ENCODE measurements at places on chromosomes 3 and 15. TPM values are rescaled to one million over a fixed set of nuclear protein-coding genes. Genes with fewer than 3 reads are reported as not detected.
A peak's percentile ranks its signal among the peaks of the same experiment; 100 is the strongest.

GRCh38 chr3:153293265-153293664 lies 131.2 kb downstream of the RAP2B start:
- no peaks in the 10 kb centered on the region for H3K27me3 ChIP-seq
- no peaks in the 10 kb centered on the region for H3K36me3 ChIP-seq
- H3K4me3 ChIP-seq: no peak overlapping the region
- H3K4me1 ChIP-seq: peaks cover 9% of the 10 kb centered on the region
- H3K27ac ChIP-seq: no peak overlapping the region

DNA sequence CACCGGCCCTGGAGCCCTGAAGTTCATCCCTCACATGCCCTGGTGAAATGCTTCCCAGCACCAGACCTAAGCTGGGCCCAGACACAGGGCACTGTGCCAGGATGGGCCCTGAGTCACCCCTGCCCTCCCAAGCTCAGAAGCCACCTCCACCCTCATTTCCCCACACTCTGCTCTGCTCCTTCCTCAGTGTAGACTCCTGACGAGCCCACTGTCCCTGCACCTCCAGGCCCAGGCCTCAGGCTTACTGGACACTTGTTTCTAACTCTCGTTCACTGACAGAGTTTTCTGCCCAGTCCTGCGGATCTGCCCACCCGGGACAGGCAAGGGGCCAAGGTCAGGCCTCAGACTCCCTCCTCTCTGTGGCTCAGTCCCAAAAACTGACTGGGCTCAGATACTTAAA lies 112.6 kb upstream of the RNF7 start:
- no peaks in the 10 kb centered on the region for H3K4me1 ChIP-seq
- H3K27me3 ChIP-seq: no peaks in the 10 kb centered on the region
- no peak overlapping the region for H3K4me3 ChIP-seq
- no peak overlapping the region for H3K27ac ChIP-seq

GRCh38 chr3:129793942-129794310 lies 99.6 kb downstream of the TMCC1 start:
- peak overlapping the region; percentile 3 for H3K4me3 ChIP-seq
- H3K36me3 ChIP-seq: no peaks in the 10 kb centered on the region
- no peak for DNase-seq
- H3K27ac ChIP-seq: peak overlapping the region; percentile 37

- DNase-seq: no peak
- no peak overlapping the region for H3K27ac ChIP-seq
- no peak overlapping the region for H3K4me3 ChIP-seq
- H3K36me3 ChIP-seq: no peaks in the 10 kb centered on the region
- H3K27me3 ChIP-seq: no peaks in the 10 kb centered on the region
Observed at GRCh38 chr3:146854523-146854922, 249.4 kb upstream of the PLSCR5 start.

DNA sequence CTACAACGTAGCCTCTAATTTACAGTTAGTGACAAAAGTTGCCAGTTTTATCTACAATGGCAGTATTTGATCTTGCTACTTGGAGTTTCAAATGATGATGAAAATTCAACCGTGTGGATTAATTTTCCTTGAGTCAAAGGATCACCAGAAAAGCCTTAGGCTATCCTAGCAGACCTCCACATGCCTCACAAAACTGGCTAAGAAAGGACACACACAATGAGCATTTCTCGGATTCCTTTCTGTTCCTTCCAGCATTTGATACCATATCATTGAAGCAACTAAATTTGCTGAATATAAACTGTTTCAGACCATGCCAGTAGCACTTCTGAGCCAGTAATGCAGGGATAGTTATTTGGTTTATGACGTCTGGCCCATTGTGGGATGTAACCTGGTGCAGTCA lies 587.4 kb upstream of the MDFIC2 start:
- no peak overlapping the region for H3K27ac ChIP-seq
- no peaks in the 10 kb centered on the region for H3K27me3 ChIP-seq
- H3K36me3 ChIP-seq: no peaks in the 10 kb centered on the region
- H3K4me3 ChIP-seq: no peak overlapping the region
- H3K4me1 ChIP-seq: no peaks in the 10 kb centered on the region
- no peak for DNase-seq

DNA sequence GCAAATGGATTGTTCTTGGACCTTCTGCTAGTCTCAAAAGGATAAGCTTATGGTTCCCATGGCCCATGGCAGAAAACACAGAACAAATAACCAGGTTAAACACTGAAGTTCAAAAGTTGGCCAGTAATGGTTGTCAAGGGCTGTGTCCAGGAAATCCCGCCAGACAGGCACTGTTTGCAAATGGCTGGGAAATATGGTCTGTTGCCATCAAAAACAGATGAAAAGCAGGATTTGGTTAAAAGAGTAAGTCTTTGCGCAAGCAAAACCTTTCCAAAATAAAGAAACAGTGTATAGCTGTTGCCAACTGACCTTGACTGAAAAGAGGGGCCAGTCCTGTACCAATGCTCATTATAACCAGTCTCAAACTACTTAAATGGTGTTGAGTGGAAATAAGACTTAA lies 58.6 kb downstream of the WWTR1 start:
- H3K4me1 ChIP-seq: peaks cover 37% of the 10 kb centered on the region
- H3K36me3 ChIP-seq: no peaks in the 10 kb centered on the region
- no peak for DNase-seq
- H3K27me3 ChIP-seq: no peaks in the 10 kb centered on the region
- H3K4me3 ChIP-seq: no peak overlapping the region

GRCh38 chr15:82951472-82952157 lies 905 bp downstream of the HOMER2 start:
- peak overlapping the region; percentile 51 for H3K4me3 ChIP-seq
- H3K27me3 ChIP-seq: no peaks in the 10 kb centered on the region
- no peak for DNase-seq
- H3K36me3 ChIP-seq: no peaks in the 10 kb centered on the region
- H3K27ac ChIP-seq: no peak overlapping the region
- peaks cover 14% of the 10 kb centered on the region for H3K4me1 ChIP-seq

DNA sequence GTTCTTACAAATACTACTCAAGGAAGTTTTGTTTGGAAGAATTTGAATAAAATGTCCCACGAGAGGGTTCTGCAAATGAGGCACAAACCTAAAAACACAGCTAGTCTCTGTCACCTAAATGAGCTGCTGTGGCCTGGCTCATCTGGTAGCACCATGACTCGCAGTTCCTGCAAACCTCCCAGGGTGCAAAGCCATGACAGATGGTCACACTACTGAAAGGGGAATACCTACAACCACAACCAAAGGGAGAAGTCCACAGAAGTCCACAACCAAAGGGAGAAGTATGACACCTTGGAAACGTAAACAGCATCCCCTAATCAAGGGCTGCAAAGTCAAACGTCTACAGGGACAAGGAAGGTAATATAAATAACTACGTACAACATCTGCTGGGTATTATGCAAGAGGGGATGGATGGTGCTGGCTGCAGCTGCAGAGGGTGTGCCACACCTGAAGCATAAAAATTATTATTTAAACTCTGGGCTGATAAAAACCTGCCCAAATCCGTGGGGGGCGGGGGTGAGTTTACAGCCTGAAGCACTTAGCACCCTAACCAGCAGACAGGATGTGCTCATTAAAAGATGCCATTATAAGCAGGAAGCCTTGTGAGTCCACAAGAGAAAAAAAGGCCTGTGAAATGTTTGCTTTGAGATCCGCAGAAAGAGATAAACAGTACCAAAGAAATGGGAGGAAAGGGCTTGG lies 184.0 kb downstream of the MAGI1 start:
- DNase-seq: no peak
- peaks cover 7% of the 10 kb centered on the region for H3K4me1 ChIP-seq
- H3K36me3 ChIP-seq: no peaks in the 10 kb centered on the region
- H3K27me3 ChIP-seq: no peaks in the 10 kb centered on the region

DNA sequence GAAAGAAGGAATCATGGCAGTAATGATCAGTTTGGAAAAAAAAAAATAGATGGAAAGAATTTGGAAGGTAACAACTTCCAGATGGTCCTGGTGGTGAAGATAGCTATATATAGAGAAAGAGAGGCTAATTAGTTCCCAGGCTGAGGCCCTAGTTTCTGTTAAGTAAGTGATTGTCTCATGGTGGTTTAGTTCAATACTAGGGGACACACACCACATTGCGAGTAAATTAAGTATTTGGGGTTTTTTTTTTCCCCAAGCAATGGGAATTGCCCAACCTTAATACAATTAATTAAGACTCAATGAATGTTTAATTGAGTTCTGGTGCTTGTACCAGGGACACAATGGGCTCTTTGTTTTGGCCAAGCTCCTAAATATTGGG lies 143.8 kb upstream of the WNT5A start:
- H3K4me3 ChIP-seq: no peak overlapping the region
- DNase-seq: no peak
- no peaks in the 10 kb centered on the region for H3K36me3 ChIP-seq
- H3K27ac ChIP-seq: no peak overlapping the region

DNA sequence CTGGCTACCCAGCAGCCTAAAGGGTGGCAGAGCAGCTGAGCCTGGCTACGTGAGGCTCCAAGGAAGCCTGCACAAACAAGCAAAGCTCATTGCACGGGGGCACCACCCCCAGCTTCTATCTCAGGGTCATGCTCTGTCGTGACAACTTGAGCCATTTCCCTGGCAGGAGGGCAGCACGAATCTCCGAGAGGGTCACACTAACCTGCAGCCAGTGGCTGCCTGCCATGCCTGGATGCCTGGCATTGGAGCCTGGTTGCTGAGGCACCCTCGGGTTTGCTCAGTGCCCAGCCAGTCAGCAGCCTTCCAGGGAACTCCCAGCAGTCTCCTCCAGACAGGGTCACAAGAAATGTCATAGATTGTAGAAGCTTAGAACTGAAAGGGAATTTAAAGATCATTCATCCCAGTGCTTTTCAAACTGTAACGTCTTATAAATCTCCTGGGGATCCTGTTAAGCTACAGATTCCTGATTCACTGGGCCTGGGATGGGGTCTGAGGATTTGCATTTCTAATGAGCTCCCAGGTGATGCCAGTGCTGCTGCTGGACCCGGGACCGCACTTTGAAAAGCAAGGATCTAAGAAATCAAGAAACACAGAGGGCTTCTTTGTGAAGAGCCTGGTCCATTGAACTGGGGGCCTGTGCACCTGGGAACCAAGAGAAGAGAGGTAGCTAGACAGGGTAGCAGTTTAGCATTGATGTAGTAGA lies 48.4 kb downstream of the TMEM266 start:
- no peaks in the 10 kb centered on the region for H3K36me3 ChIP-seq
- no peak overlapping the region for H3K4me3 ChIP-seq
- H3K27me3 ChIP-seq: no peaks in the 10 kb centered on the region
- H3K4me1 ChIP-seq: no peaks in the 10 kb centered on the region

- no peak for DNase-seq
- no peaks in the 10 kb centered on the region for H3K27me3 ChIP-seq
- H3K4me1 ChIP-seq: no peaks in the 10 kb centered on the region
- no peak overlapping the region for H3K4me3 ChIP-seq
Observed at GRCh38 chr3:192060160-192060781, 599.3 kb downstream of the PYDC2 start.

DNA sequence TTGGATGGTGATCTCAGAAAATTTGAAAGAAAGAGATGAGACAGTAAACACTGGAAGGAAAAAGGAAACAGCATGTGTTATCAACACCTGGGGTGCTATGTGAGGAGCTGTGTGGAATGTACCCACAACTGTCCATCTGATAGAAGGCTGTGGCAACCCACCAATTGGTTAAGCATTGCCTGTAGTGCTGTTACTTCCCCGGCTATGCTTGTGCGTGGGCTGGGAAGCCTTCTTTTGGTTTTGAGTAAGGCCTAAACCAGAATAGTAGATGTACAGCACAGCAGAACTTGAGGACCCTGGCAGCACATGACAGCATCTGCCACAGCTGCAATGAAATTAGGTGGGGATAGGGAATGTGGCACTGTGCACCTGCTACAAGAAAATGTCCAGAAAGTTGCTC lies 184.5 kb downstream of the FHIT start:
- H3K27ac ChIP-seq: no peak overlapping the region
- no peak for DNase-seq
- no peaks in the 10 kb centered on the region for H3K36me3 ChIP-seq
- no peaks in the 10 kb centered on the region for H3K27me3 ChIP-seq

- no peak for DNase-seq
- H3K36me3 ChIP-seq: no peaks in the 10 kb centered on the region
- H3K4me3 ChIP-seq: no peak overlapping the region
- H3K4me1 ChIP-seq: no peaks in the 10 kb centered on the region
- H3K27me3 ChIP-seq: no peaks in the 10 kb centered on the region
Observed at GRCh38 chr15:99211926-99212325, 37.5 kb downstream of the TTC23 start.

DNA sequence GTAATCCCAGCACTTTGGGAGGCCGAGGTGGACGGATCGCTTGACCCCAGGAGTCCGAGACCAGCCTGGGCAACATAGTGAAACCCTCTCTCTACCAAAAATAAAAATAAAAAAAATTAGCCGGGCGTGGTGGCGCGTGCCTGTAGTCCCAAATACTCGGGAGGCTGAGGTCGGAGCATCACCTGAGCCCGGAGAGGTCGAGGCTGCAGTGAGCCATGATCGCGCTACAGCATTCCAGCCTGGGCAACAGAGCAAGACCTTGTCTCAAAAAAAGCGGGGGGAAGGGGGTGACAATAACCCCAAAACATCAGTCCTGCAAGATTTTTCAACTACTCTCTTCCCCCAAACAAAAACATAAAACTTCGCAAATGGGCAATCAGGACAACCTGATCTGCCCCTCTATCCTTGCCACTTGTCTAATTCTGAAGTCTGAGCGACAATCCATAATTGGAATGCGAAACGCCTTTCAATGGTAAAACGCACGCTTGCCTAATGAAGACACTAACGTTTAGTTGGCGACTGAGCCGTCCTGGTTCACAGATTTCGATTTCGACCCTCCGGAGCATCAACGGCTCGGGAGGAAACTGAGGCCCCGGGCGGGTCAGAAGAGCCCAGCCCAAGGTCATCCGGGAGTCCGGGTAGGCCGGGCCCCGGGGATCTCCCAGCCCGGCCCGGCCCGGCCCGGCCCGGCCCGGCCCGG lies 868 bp downstream of the BTBD1 start:
- H3K36me3 ChIP-seq: no peaks in the 10 kb centered on the region
- H3K27ac ChIP-seq: peak overlapping the region; percentile 94
- no peak for DNase-seq
- H3K4me3 ChIP-seq: peak overlapping the region; percentile 55

- no peak overlapping the region for H3K4me3 ChIP-seq
- H3K4me1 ChIP-seq: peaks cover 15% of the 10 kb centered on the region
- no peaks in the 10 kb centered on the region for H3K27me3 ChIP-seq
Observed at GRCh38 chr3:192919901-192920300, 2.2 kb upstream of the MB21D2 start.

- H3K4me3 ChIP-seq: no peak overlapping the region
- H3K36me3 ChIP-seq: no peaks in the 10 kb centered on the region
- no peak overlapping the region for H3K27ac ChIP-seq
- no peaks in the 10 kb centered on the region for H3K27me3 ChIP-seq
- DNase-seq: no peak
Observed at GRCh38 chr15:84009616-84010015, 226.0 kb upstream of the GOLGA6L4 start.

GRCh38 chr3:184907681-184908649 lies 96.0 kb downstream of the VPS8 start:
- no peaks in the 10 kb centered on the region for H3K4me1 ChIP-seq
- H3K27ac ChIP-seq: no peak overlapping the region

The PP2D1 gene
- total RNA-seq: not detected

The ITPKA gene
- not detected for total RNA-seq

The SLC27A2 gene
- 3.2 TPM for total RNA-seq

The SPATA12 gene
- total RNA-seq: not detected

The EPHA3 gene
- total RNA-seq: 24.1 TPM

The RASL12 gene
- 85.7 TPM for total RNA-seq

The FAM81A gene
- total RNA-seq: 0.49 TPM

The GOLGA6B gene
- total RNA-seq: not detected

The DLG1 gene
- total RNA-seq: 115 TPM
